NCI-H526 treated with DMSO at 0.1 percent for 48 hours (cell line): ENCODE measurements at places on chromosomes 5 and 9.

DNA sequence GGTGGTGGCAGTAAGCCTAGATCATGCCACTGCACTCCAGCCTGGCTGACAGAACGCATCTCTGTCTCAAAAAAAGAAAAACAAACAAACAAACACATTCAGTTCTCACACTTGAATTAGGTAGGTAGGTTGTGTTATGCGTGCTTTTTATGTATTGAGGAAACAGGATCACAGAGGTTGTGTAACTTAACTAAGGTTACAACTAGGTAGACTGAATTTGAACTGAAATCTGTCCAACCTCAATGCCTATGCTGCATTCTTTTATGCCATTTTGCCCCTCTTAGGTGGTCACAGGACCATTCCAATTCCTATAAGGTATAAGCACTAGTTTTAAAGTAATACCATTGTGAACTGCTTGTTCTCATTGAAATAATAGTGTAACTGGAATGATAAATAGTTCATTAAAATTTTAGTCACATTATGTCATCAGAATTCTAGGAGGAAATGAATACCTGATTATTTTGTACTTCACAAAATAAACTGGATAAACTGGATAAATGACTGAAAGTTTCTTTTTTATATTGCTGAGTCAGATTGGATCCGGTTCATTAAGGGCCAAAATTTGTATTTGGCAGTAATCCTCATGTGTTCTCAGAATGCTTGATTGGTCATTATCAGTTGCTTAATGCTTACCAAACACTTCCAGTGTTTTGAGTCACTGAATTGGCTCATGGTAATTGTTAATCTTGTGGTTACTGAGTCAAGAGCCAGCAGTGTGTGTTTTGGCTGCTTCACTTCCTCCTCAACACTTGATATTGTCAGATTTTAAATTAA is 7.1 kb downstream of the UBAP1 start:
- no peak for DNase-seq

DNA sequence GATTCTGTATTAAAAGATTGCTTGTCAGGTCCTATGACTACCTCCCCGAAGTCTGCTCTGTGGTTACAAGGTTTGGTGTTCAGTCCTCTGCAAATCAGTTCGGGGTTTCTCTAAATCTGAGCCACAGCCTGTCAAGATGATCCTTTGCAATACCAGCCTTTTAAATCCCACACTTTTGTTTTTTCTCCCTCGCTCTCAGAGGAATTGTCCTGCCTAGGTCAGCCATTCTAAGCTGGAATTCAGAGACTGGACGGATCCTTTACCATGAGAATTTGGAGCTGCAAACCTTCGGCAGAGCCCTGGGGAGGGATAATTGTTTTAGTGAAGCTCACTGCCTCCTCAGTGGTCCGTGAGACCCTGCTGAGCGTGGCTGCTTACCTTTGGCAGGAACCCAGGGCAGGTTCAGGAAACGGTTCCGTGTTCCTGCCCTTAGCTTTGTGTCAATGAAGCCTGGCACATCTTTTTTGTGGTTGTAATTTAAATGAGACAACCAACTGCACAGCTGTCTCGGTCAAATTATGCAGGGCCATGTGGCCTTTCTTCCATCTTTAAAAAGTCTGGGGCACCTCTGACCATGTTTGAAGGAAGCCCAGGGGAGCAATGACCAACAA is 47.2 kb downstream of the EBF1 start:
- DNase-seq: peak; percentile 69

DNA sequence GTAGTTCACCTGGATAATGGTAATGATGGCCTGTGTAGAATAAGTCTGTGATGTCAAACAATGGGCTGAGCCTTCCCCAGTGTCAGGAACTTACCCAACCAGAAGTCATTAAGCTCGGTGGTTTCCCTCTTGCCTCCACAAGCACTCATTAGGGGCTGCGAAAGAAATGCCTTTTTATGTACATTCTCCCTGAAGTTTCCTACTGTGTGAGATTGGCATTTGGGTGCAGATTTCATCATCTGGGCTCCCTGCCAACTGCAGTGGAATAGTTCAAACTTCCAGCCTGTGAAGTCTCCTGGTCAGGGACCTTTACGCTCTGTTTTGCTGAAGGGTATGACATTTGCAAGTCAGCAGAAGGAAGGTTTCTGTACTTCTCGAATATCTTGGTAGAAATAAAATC is 41.6 kb upstream of the TMEM215 start:
- DNase-seq: no peak

- DNase-seq: peak; percentile 9
These were observed 132.4 kb upstream of the EPB41L4A start for GRCh38 chr5:112551419-112552032.

GRCh38 chr9:93810028-93810971 is 144.9 kb downstream of the BARX1 start:
- no peak for DNase-seq
